ENCODE measurements at places on chromosomes 12 and 14.

DNA sequence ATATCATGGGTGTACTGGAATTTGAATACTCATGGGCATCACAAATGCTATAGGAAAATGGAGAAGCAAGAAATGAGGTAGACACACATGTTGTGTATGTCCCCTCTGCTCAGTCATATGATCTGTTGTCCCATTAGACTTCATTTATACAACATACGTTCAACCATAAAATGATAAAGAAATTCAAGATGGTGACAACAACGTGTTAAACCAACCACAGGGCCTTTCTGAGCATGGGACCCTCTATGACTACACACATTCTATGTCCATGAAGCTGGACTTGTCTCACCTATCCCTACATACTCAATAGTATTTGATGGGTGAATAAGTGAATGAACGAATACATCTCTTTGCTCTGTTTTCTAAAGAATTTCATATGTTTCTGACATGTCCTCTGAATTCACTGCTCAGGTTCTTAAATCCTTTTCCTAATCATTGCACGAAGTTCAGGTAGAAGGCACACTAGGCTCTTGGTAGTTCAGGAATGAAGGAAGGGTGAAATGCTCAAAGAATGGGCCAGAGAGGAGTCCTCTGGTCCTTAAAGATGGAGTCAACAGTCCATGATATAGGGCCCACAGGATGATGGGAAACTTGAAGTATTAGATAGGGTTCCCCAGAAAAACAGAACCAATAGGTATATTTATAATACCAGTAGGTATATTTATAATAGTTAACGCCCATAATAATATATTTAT, 105.7 kb upstream of the PPM1H start:
- no peak for DNase-seq
- no peak overlapping the region for H3K27ac ChIP-seq
- H3K36me3 ChIP-seq: no peaks in the 10 kb centered on the region
- H3K4me3 ChIP-seq: no peak overlapping the region

DNA sequence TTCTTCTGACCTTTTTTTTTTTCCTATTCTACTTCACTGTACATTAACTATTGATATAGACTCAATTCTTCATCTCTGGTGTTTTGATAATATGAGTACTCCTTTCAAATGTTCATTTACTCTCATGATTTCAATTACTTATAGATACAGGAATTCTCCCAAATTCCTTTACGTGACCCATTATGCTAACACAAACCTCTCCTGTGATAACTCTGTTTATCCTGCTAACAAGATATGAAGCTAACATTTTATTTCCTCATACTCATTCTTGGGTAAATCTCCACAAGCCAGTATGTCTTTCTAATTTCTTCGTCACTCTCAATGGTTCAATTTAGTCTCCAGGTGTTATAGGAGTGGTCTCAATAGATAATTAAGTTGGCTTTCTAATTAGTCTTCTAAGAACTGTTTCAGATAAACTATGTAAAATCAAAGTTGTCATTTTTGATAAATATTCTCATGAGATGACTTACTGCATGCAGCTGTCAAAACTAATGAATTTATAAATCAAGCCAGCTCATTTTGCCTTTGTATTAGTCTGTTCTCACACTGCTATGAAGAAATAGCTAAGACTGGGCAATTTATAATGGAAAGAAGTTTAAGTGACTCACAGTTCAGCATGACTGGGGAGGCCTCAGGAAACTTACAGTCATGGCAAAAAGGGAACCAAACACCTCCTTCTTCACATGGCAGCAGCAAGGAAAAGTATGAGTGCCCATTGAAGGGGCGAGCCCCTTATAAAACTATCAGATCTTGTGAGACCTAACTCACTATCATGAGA, 130.6 kb upstream of the MYF6 start:
- no peak for DNase-seq
- no peaks in the 10 kb centered on the region for H3K27me3 ChIP-seq
- H3K4me1 ChIP-seq: no peaks in the 10 kb centered on the region
- H3K27ac ChIP-seq: no peak overlapping the region
- H3K4me3 ChIP-seq: no peak overlapping the region

DNA sequence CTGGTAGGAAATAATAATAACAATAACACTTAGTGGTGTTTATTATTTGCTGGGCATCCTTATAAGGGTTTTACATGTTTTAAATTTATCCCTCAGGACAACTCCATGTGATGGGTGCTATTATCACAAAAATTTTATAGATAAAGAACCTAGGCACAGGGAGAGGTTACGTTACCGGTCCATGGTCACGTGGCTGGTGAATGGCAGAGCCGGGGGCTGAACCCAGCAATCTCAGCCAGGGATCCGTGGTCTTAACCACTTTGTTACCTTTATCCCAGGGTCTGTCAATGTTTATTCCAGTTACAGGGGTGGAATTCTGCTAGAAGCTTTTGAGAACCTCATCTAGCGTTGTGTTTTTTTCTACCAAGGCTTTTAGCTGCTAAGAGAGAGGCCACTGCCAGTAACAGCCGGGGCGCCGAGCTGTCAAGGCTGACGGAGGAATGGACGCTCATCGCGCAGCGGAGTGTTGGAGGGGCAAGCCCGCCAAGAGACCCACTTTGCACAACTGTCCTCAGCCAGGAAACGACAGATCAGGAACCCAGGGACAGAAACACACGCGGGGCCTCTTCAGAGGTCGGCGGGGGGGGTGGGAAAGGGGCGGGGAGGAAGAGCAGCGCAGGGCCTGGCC, 418 bp downstream of the AMN1 start:
- no peak for DNase-seq
- no peaks in the 10 kb centered on the region for H3K27me3 ChIP-seq
- H3K4me3 ChIP-seq: peak overlapping the region; percentile 79
- peaks cover 5% of the 10 kb centered on the region for H3K4me1 ChIP-seq

- no peak overlapping the region for H3K27ac ChIP-seq
- peaks cover 11% of the 10 kb centered on the region for H3K36me3 ChIP-seq
- peak overlapping the region; percentile 100 for H3K4me3 ChIP-seq
- H3K27me3 ChIP-seq: no peaks in the 10 kb centered on the region
These were observed 605 bp downstream of the ANKRD52 start for GRCh38 chr12:56257491-56258067.

- DNase-seq: no peak
- no peaks in the 10 kb centered on the region for H3K27me3 ChIP-seq
- no peak overlapping the region for H3K27ac ChIP-seq
- H3K36me3 ChIP-seq: no peaks in the 10 kb centered on the region
- H3K4me3 ChIP-seq: no peak overlapping the region
These were observed 16.4 kb upstream of the BTG1 start for GRCh38 chr12:92162079-92162478.

DNA sequence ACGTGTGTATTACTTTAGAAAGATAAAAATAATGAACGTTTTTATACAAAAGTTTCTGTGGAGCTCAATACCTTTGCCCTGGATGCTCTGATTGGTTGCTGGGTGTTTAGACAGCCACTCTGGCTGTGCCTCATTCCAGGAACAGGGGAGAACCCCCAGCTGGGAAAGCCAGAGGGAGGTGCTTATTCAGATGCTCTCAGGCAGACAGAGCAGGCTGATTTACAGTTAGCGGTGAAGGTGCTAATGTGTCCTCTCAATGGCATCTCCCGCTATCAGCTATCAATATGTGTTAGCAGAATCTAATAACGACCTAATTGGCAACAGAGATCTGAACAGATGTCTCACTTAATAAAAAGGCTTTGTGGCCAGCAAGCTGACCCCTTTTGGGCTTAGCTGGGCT, 402.3 kb downstream of the NUAK1 start:
- no peak overlapping the region for H3K4me3 ChIP-seq
- DNase-seq: no peak
- H3K4me1 ChIP-seq: peaks cover 7% of the 10 kb centered on the region
- no peaks in the 10 kb centered on the region for H3K36me3 ChIP-seq

DNA sequence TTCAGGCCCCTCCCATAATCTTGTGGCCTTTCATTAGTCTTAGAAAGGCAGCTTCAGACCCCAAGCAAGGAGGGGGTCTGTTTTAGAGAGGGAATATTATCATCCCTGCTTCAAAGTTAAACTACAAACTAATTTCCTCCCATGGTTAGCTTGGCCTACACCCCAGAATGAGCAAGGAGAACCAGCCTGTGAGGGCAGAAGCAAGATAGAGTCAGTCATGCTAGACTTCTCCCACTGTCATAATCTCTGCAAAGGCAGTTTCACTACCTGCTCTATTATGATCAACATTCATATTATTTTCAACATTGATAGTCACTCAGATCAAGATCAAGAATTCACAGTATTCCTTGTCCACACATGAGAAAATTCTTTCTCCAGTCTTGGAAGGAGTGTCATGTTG, 105.1 kb downstream of the GXYLT1 start:
- H3K4me1 ChIP-seq: no peaks in the 10 kb centered on the region
- H3K36me3 ChIP-seq: no peaks in the 10 kb centered on the region
- no peak overlapping the region for H3K27ac ChIP-seq
- no peak overlapping the region for H3K4me3 ChIP-seq

- no peaks in the 10 kb centered on the region for H3K27me3 ChIP-seq
- no peak overlapping the region for H3K4me3 ChIP-seq
- H3K4me1 ChIP-seq: no peaks in the 10 kb centered on the region
- DNase-seq: no peak
- no peaks in the 10 kb centered on the region for H3K36me3 ChIP-seq
- no peak overlapping the region for H3K27ac ChIP-seq
These were observed 42.1 kb downstream of the TMTC1 start for GRCh38 chr12:29741342-29742241.

- DNase-seq: no peak
- no peaks in the 10 kb centered on the region for H3K27me3 ChIP-seq
- no peak overlapping the region for H3K27ac ChIP-seq
- H3K4me1 ChIP-seq: no peaks in the 10 kb centered on the region
- no peaks in the 10 kb centered on the region for H3K36me3 ChIP-seq
These were observed 69.3 kb downstream of the RIN3 start for GRCh38 chr14:92582706-92583452.

DNA sequence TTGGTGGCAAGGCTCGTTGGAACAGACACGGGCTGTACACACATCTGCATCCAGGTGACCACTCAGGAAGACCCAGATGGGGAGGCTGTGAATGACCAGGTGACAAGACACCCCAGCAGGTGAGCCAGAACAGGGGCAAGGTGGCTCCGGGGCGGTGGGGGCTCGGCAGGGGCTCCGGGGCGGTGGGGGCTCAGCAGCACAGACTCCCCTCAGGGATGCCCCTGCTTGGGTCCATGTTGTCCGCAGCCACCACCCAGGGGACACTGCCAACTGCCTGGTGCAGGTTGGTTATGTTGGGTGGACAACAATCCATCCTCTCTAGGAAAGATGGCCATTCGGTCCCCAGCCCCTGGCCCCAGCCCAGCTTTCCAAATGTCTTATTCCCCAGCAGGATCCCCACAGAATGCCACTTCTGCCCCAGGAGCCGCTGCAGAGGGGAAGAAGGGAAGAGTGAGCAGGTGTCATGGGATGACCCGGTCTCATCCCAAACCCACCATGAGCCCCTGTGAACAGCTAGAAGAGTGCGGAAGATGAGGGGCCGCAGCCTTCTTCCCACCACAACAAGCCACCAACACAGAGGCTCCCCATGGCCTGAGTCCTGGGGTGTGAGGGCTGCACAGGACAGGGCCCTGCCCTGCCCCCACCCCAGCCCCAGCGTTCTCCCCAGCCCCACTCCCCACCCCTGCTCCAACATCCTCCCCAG, 31.4 kb upstream of the C14orf180 start:
- DNase-seq: no peak
- H3K4me1 ChIP-seq: no peaks in the 10 kb centered on the region
- H3K36me3 ChIP-seq: no peaks in the 10 kb centered on the region
- no peak overlapping the region for H3K27ac ChIP-seq

DNA sequence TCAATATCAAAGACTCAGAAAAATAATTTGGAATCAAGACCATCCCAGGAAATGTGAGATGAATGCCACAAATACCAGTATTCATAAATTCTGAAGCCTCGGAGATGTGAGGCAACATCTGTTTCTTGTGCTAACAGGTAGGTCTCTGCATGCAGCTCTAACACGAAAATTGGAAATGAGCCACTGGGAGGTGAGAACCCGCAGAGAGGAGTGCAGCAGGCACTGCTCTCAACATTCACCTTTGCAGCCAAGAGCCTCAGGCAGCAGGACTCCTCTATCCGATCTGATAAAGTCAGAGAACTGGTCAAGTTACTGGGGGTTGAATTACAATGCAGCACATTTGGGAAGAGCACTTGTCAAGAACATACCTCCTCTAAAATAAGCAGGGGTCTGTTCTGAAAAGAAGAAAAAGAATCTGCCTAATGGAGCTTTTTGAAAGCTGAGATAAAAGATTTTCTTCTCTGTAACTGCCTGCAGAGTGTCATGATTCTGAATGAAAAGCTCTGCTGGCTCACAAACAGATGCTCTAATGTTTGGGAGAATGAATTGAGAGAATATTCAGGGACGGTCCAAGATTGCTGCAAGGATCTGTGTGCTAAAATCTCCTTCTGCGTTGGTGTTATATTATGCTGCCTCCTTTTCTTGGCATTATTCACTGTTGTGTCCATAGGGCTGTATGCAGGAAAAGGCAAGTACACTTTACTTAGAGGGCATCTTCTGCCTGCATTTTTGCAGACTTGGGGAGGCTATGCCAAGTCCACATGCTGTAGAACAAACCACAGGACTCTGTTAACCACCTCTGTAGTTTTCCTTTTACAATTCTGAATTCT, 209.6 kb upstream of the KRR1 start:
- H3K36me3 ChIP-seq: no peaks in the 10 kb centered on the region
- no peak overlapping the region for H3K4me3 ChIP-seq
- no peak overlapping the region for H3K27ac ChIP-seq

- H3K4me3 ChIP-seq: no peak overlapping the region
- no peaks in the 10 kb centered on the region for H3K36me3 ChIP-seq
- no peak for DNase-seq
These were observed 677.8 kb downstream of the BCL11B start for GRCh38 chr14:98594156-98594555.

- H3K27ac ChIP-seq: no peak overlapping the region
- H3K27me3 ChIP-seq: no peaks in the 10 kb centered on the region
- H3K4me3 ChIP-seq: no peak overlapping the region
- no peak for DNase-seq
- H3K36me3 ChIP-seq: no peaks in the 10 kb centered on the region
- no peaks in the 10 kb centered on the region for H3K4me1 ChIP-seq
These were observed 197.0 kb downstream of the SYNE2 start for GRCh38 chr14:64049616-64050381.

GRCh38 chr14:24363401-24363800, 4.6 kb upstream of the NFATC4 start:
- no peaks in the 10 kb centered on the region for H3K36me3 ChIP-seq
- H3K27ac ChIP-seq: no peak overlapping the region

GRCh38 chr14:96797582-96798349, 584 bp downstream of the VRK1 start:
- H3K27ac ChIP-seq: no peak overlapping the region
- DNase-seq: peak; percentile 56
- H3K4me3 ChIP-seq: peak overlapping the region; percentile 79
- no peaks in the 10 kb centered on the region for H3K36me3 ChIP-seq

- no peak for DNase-seq
- no peak overlapping the region for H3K27ac ChIP-seq
- H3K4me1 ChIP-seq: no peaks in the 10 kb centered on the region
- H3K27me3 ChIP-seq: no peaks in the 10 kb centered on the region
- H3K36me3 ChIP-seq: no peaks in the 10 kb centered on the region
These were observed 367.6 kb upstream of the PRICKLE1 start for GRCh38 chr12:42957136-42957535.

All from aorta (tissue), 5 donors.